ENCODE measurements at places on chromosomes 6 and 20.

GRCh38 chr6:131982740-131983259, 31.6 kb upstream of the CCN2 start:
- no peak for DNase-seq

- no peak for DNase-seq
Measured at GRCh38 chr6:8819446-8819845, 384.1 kb upstream of the SLC35B3 start.

DNA sequence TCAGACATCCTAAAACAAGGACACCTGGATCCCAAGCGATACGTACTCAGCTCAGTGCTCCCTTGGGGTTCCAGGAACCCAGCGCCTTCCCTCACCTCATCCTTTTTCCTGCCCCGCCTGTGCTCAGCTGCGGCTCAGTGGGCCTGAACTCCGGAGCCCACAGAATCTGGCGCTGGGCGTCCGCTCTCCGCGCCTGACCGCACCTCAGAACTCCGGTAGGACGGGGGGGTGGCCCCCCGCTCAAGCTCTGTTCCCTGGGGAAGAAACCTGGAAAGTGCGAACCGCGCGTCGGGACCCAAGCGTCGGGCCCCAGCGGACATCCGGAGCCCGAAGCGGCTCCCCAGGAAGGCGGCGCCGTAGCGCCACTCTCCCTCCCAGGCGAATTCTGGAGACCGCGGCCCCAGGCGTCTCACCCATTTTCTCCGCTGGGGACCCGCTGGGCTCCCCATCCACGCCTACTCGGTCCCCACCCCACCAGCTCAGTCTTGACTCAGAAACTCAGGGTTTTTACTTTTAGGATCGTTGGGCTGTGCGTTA, 336 bp upstream of the LY6G5C start:
- peak; percentile 80 for DNase-seq

DNA sequence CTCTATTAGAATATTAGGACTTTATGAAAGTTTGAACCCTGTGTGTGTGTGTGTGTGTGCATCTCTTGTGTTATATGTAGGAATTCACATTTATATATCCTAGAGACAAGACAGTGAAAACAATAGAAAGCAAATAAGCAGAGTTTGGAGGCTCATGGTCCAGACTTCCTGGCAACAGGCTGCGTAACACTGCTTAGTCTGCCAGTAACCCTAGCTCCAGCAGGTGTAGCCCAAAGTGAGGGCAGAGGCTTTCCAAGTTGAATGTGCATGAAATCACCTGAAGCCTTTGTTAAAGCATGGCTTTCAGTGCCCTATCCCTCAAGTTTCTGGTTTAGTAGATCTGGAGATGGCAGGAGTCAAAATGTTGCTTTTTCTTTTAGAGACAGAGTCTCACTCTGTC, 569.9 kb downstream of the KIF16B start:
- DNase-seq, result no peak

GRCh38 chr20:9574181-9574580, 59.8 kb downstream of the LAMP5 start:
- DNase-seq, result peak; percentile 64

DNA sequence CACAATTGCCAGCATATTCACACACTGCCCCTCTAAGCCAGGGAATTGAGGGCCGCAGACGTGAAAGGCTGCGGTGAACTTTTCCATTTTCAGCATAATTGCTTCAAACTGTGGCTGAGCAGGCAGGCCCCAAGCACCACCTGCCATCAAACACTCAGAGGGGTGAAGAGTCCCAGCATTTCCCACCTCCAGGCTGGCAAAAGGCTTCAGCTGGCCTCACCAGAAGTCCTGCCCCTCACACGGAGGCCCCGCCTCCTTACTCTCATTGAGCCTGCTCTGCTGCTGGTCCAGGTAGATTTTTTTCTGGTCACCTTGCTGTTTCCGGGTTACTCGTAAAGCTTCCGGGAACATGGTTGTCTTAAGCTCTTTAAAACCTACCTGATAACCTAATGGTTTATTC, 52.0 kb upstream of the PRELID3B start:
- DNase-seq, result peak; percentile 71

GRCh38 chr6:487956-488355, 96.4 kb downstream of the IRF4 start:
- DNase-seq, result no peak

Measured in endodermal cell (in vitro differentiated cells).